ENCODE measurements at places on chromosomes 12 and 14.

GRCh38 chr14:68223631-68224030 lies 404.1 kb downstream of the RAD51B start:
- no peak for DNase-seq

DNA sequence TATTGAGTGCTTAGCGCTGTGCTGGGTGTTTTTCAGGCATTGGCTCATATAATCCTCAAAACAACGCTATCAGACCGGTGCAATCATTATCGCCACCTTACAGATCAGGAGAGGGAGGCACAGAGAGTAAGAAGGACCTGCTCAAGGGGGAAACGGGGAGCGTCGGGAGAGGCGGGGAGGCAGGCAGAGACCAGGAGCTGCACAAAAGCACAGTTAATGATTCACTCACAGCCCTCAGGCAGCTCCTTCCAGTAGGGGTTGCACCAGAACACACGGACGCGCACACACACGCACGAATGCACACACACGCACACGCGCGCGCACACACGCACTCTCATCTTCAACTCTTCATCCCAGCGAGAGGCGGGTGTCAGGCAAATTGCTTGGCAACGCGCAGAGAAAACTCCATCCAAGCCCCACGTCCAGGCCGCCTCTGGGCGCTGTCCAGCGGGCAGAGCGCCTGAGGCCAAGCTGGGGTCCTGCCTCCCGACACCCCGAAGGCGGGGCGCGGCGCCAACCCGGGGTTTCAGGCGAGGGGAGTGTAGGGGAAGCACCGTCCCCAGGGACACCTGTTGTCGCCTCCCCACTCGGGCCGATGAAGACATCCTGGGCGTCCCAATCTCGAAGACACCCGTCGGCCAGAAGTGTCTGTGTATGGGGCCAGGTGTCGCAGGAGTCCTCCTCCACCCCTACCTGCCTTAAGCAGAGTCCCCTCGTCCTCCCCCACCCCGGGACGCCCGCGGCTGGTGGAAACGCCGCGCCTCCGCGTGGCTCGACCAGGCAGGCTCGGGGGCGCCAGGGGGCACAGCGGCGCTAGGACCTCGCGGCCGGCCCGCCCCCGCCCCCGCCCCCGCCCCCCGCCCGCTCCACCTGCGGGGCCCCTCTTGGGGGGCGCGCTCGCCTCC lies 35.5 kb upstream of the STON2 start:
- DNase-seq: no peak

DNA sequence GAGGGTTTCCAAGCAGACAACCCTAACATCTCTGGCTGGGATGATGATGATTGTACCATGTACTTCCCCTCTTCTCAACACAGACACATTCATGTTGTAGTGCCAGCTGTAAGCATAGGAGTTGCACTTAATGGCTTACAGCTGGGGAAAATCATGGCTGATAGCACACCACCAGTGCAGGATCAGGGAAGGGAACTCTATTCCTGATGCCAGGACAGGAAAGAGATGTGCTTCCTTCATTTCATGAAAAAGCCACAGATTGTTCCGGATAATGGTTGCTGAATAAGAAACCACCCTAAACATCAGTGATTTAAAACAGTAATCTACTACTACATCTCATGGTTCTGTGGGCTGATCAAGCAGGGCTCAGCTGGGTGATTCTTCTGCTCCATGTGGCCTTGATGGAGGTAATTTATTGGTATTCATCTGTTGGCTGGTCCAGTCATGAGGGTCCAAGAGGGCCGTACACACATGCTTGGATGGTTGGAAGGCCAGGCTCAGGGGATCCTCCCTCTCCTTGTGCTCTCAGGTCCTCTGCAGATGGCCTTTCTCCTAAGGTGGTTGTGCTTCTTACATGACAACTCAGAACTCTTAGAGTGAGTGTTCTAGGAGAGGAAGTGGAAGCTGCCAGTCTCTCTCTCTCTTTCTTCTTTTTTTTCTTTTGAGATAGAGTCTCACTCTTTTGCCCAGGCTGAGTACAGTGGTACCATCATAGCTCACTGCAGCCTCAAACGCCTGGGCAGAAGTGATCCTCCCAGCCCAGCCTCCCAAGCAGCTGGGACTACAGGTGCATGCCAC lies 16.5 kb downstream of the TRAF3 start:
- DNase-seq: no peak

- no peak for DNase-seq
Measured at GRCh38 chr14:75909630-75910029, 72.2 kb downstream of the TGFB3 start.

- DNase-seq: no peak
Measured at GRCh38 chr12:50026691-50027090, 1.4 kb upstream of the RACGAP1 start.

DNA sequence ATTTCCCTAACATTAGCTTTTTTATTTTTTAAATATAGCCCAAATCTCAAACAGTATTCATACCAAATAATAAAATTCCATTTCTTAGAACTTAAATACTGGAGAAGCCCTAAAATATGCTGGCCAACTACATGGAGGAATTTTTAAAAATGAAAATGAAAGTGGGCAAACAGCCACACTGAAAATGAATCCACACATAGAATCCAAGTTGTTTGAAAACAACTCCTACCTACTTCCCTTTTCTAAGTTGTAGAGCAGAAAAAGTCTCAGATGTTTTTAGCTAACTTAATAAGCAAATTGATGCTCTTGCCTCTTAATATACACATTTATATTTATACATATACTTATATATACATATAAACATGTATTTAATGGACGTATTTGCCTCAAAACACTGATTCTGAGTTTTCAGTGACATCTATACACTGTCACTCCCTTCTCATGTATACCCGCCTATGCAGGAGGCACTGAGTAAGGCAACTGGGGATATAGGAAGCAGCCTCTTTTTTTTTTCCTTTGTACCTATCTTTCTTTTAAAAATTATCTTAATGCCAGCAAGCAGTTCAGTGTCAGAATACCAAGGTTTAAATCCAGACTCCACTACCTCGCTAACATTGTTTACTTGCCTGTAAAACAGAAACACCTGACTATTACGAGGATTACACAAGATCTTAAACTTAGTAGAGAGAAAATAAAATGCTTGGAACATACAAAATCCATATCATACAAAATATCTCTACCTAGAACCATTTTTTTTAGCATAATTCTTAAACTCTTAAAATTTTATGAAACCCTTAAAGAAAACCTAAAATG lies 13.3 kb downstream of the DICER1 start:
- no peak for DNase-seq

DNA sequence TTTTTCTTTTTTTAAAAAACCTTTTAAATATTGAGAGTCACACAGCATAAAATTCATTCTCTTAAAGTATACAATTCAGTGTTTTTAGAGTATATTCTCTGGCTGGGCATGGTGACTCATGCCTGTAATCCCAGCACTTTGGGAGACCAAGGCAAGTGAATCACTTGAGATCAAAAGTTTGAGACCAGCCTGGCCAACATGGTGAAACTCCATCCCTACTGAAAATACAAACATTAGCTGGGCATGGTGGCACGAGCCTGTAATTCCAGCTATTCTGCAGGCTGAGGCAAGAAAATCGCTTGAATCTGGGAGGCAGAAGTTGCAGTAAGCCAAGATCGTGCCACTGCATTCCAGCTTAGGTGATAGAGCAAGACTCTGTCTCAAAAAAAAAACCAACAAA lies 68.4 kb upstream of the BCAT1 start:
- DNase-seq: no peak

DNA sequence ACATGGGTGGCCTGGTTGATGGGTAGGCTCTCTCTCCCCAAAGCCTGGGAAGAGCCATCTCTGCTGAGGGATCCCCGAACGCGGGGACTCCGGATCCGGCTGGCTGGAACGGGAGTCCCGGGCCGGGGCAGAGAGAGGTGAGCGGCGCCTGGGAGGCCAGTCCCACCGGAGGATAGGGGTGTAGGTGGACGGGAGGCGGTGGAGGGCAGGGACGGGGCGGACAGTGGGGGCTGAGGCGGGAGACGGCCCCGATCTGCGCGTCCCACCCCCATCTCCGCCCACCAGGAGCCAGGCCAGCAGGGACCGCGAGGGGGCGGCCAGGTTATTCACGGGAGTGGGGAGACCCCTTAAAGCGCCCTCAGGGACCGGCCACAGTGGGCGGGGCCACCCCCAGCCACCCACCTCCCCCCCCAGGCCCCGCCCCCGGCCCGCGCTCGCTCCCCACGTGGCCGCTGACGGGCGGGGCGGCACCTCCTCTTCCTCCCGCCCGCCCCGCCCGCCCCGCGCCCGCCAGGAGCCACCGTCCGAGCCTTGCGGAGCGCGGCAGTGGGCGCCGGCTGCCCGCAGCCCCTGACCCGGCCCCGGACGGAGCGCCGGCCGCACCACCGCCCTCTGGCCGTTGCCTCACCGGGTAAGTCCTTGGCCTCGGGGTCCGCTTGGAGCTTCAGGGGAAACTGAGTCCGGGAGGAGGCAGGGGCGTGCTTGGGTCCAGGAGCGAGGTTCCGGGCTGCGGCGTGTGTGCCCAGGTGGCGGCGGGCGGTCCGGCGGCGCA lies at the start of gene INF2:
TSS of gene INF2 (plus strand) at position 510 of the 772 bp plus-strand sequence. CDS start 11,748 bp downstream, outside the sequence.
- no peak for DNase-seq

- DNase-seq: no peak
Measured at GRCh38 chr12:29159661-29160060, 10.6 kb downstream of the FAR2 start.

- no peak for DNase-seq
Measured at GRCh38 chr12:70267550-70267949, 24.3 kb downstream of the CNOT2 start.

DNA sequence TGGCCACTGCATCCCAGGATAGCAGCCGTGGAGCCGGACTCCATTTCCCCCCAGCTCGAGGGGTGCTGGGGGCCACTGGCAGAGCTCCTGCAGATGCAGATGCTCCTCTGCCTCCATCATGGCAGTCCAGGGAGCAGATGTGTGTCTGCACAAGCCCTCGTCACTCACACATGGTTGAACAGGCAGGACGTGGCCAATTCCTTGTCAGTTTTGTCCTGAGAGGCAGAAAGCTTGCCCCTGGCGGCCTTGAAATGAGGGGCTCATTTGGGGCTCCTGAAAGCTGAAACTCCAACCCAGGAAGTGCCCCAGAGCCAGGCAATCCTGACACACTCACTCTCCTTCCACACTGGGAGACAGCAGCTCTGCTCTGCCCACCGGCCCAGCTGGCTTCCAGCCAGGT lies 100.9 kb upstream of the C14orf180 start:
- no peak for DNase-seq

DNA sequence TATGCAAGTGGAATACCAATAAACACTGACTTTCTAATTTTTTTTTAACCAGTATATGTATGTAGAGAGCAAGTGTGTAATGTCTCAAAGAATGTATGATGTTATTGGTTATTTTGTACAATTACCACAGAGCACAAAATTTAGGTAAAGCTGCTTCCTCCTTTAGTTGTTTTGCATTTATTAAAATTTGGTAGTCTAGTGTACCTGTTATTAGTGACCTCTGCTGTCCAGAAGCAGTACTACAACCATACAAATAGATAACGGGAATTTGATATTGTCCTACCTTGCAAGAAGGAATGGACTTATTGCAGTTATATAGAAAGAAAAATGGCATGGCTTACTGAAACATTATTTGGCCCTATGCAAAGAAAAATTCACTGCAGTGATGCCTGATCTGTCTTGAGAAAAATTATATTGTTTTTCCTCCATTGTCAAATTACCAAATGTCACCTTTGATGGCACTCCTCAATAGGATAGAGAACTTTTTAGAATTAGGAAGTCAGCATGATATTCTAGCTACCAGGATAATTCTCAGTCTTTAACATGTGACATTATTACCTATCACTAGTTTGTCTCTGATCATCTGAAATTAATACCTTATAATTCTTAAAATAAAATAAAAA lies 153.9 kb upstream of the RMST start:
- no peak for DNase-seq

DNA sequence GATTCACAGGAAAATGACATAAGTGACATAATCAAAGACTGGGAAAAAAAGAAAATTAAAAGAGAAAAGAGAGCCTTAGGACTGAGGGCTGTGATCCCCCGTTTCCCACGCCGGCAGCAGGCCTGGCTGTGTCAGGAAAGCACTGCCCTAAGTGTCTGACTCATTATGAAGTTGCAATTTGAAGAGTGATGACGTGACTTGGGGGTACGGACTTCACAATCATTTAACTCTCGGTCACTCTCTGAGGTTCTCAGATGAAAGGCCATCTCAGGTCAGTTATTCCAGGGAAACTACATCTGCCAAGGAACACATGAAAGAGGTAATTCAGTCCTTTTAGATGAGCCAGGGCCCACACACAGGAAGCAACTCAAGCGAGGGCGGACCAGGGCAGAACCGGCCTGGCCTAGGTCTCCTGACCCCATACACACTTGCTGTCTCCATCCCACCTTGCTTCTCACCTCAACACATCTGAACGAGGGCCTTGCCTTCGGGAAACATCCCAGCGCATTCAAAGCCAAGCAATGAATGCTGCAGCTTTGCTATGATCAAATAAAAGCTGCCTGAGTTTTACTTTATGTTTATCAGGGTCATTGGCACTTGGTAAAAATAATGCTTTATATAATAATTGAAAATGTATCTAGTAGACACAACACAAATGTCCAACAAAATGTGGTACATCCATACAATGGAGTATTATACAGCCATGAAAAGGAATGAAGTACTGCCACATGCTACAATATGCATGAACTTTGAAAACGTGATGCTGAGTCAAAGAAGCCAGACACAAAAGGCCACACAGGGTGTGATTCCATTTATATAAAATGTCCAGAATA lies 2.7 kb downstream of the SSH1 start:
- no peak for DNase-seq

DNA sequence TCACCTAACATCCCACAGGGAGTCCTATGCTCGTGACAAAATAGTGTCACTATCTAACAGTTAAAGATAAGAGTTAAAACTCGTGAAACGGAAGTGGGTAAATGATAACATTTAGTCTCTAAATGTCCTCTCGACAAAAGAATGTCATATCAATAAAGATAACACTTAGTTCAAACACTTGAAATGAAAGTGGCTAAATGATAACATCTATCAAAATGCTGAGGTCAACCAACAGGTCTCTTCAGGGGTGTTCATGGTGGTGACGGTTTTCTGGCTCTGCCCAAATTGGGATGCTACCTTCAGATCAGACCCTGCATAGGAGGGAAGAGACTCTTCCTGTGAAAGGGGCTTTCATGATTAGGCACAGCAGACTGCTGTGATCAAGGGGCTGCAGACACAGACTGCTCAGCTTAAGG lies 22.1 kb downstream of the IL26 start:
- DNase-seq: no peak

- DNase-seq: no peak
Measured at GRCh38 chr14:57031474-57031873, 221.2 kb upstream of the OTX2 start.

DNA sequence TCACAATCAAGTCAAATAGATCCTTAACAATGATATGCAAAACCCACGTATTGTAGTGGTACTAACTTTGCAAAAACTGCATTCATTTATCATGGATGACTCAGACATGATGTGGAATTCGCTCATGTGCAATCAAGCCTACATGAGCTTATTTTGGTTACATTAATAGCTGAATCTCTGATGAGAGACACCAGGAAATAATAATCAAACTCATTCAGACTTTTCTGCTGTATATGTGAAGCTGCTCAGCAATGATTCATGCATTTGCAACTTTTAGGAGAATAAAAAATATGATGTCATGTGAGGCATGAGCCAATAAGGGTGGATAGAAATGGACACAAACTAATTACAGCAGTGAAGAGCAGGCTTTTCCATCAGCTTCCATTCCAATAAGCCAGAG lies 1075.8 kb upstream of the TMEM132C start:
- no peak for DNase-seq

All from iPS DF 19.7 (cell line).